Activated CD8-positive, alpha-beta T cell treated with anti-CD3 and anti-CD28 coated beads, Interleukin-2, amount 10 ng/mL, durations not matched to agents 7 days and 5 days (primary cell): ENCODE measurements at places on chromosomes 2 and 18.
A peak's percentile ranks its signal among the peaks of the same experiment; 100 is the strongest.

DNA sequence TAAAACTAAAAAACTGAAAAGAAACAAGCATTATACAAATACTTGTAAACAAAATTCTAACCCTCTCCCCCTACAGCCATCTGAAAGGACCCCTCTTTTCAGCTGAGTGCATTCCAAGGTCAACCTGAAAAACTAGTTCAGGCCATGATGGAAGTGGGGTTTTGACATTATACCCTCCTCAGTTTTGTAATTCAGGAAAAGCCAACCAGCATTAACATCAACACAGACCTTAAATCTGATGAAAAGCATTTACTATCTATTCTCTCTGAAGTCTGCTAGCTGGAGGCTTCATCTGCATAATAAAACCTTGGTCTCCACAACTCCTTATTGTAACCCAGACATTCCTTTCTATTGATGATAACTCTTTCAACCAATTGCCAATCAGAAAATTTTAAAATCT lies 302.2 kb downstream of the CNTNAP5 start:
- DNase-seq, result no peak

DNA sequence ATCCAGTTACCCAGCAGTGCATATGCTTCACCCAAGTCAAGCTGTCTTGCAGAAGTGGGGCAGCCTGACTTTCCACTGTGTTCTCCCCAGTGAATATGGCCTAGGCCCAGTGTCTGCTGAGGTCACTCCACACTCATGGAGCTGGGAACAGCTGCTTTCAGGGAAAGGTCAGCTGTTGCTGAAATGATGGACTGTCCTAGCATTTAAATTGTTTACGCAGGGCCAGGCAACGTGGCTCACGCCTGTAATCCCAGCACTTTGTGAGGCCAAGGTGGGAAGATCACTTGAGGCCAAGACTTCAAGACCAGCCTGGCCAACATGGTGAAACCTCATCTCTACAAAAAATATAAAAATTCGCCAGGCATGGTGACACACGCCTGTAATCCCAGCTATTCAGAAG lies 86.5 kb downstream of the LIPG start:
- DNase-seq, result no peak

GRCh38 chr2:144505245-144505831 lies 14.6 kb downstream of the ZEB2 start:
- no peak for DNase-seq

GRCh38 chr2:130376433-130377293 lies 20.8 kb downstream of the PTPN18 start:
- DNase-seq, result no peak

GRCh38 chr2:70711191-70711590 lies 56.8 kb downstream of the ADD2 start:
- DNase-seq, result no peak

GRCh38 chr2:68447118-68447517 lies 20.0 kb downstream of the FBXO48 start:
- no peak for DNase-seq

- DNase-seq, result no peak
Measured at GRCh38 chr2:48113767-48114166, 207.5 kb upstream of the FBXO11 start.

GRCh38 chr2:213246497-213247281 lies 37.6 kb upstream of the SPAG16 start:
- DNase-seq, result peak; percentile 72
